ENCODE measurements at places on chromosomes 13 and 19.

GRCh38 chr19:1103132-1103707 is 574 bp upstream of the GPX4 start:
- DNase-seq, result no peak

DNA sequence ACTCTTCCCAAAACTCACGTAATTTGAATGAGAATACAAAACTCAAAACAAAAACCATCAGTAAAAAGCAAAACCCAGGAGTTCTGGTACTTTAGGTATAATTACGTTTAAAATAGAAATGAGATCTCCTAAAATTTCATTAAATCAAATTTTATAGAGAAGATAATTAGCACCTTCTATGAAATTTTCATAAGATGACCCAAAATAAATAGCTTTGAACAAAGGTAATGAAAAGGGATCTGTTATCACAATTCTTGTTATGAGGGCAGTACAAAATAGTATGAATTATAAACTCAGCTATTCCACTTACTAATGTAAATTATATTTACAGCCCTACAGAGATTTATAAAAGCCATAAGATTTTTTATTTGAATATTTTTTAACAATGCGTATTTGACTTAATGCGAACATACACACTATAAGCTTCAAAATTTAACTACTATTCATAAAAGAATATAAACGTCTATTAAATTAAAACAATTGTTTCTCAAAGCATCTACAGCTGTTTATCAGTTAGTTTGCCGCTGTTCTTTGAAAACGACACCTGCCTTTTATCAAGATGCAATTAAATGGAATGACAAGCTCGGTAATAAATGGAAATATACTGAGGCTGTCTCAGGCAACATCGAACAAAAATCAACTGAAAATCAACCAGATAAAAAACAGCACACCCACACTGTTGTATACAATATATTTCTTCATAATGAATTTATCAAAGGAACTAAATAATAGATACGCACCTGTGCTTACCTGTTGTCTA is 63.8 kb downstream of the KCNRG start:
- no peak for DNase-seq

GRCh38 chr19:11554160-11554559 is 4.9 kb downstream of the ELOF1 start:
- DNase-seq, result no peak

DNA sequence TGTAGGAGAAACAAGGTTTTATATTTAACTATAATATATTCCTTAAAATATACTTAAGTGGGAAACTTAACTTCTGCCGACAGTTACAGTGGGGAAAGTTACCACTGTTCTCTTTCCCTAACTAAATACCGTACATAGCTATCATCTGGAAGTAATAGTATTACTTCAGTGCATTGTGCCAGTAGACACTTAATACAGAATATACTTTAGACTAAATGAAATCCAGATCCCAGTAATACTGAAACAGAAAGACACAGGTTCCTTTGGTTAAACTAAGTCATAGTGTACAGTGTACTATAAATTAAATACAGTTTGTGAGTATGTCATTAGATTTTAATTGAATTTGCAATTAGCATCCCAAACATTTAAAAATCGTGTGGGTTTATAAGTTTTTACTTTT is 107.5 kb downstream of the PCCA start:
- DNase-seq, result no peak

GRCh38 chr19:35195830-35196229 is 32.7 kb downstream of the FAM187B start:
- no peak for DNase-seq

- no peak for DNase-seq
These were observed 246.5 kb downstream of the DCT start for GRCh38 chr13:94232956-94233355.

- no peak for DNase-seq
These were observed 147.3 kb downstream of the UFM1 start for GRCh38 chr13:38496917-38497316.

DNA sequence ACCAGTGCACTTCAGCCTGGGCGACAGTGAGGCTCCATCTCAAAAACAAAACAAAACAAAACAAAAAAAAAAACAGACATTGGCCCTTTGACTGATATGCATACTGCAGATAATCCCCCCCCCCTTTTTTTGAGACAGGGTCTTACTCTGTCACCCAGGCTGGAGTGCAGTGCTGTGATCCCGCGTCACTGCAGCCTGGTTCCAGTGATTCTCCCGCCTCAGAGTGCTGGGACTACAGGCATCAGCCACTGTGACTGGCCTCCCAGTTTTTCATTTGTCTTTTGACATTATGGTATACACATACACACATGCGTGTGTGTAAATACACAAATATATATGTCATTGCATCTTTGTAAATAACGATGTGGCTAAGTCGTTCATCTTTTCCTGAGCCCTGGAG is 61.8 kb downstream of the ATP11A start:
- DNase-seq, result no peak

GRCh38 chr19:42626181-42626580 is 31.5 kb upstream of the CEACAM8 start:
- no peak for DNase-seq

GRCh38 chr19:41288673-41289530 is 21.1 kb upstream of the CCDC97 start:
- DNase-seq, result no peak

GRCh38 chr19:30403203-30403985 is 31.2 kb downstream of the ZNF536 start:
- DNase-seq, result no peak

GRCh38 chr13:27442797-27443196 is 7.6 kb downstream of the MTIF3 start:
- DNase-seq, result no peak

DNA sequence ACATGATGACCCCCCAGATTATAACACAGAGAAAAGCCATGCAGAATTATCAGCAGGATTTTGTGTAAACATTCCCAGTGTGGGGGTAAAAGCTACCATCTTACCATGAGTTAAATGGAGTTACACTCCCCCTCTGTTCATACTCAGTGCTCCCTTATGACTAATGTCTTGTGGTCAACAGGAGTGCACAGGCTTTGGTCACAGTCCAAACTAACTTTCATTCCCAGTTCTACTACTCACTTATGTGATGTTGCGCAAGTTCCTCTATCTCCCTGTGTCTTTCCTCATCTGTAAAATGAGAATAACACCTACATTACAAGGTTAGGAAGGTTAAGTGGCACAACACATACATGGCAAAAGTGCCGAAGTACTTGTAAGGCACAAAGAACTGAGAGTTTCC is 277.9 kb downstream of the RBM26 start:
- DNase-seq, result no peak

Data from germinal center (tissue), 1 donor.